ENCODE measurements at places on chromosomes 5 and 9.

DNA sequence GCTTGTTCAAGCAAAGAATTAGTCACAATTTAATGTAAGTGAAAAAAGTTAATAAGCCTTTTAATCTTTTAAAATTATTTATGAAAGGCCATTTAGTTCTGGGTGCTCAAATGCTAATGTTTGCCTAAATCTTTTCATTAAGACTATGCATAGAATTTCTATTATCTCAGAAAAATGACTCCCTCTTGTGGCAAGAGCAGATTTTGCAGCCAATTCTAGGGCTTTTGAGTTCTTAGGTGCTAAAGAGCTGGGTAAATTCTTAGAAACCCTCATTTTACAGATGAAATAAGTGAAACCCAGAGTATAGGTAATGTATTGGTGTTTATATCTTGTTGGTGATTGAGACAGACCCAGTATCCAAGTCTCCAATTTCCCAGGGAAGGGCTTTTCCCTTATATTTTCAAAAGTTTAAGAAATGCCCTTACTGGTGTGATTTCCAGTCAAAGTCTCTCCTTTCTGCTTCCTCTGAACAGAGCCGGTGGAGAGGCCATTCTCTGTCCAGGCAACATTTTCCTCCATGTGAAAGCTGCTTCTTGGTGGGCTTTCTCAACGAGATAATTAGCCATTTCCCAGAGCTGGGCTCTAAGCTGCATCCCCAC lies 24.1 kb upstream of the PCSK5 start:
- DNase-seq: peak; percentile 26

- DNase-seq: no peak
These were observed 26.8 kb downstream of the C5orf15 start for GRCh38 chr5:133941456-133942196.

DNA sequence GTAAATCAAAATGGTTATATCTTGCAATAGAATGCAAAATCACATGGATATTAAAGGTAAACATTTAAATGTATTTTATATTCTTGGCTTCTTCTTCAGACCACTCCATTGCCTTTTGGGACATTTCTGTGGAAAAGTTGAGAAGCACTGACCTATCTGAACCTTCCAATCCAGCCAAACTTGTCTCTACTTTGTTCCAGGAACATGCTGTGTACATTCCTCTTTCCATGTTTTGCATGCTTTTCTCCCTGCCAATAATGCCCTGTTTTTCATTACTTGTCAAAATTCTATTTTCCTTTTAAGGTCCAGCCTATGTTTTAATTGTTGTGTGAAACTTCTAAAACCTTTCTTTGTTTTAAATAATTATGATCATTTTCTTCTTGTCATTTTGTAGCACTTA lies 28.3 kb downstream of the JAK2 start:
- DNase-seq: no peak

DNA sequence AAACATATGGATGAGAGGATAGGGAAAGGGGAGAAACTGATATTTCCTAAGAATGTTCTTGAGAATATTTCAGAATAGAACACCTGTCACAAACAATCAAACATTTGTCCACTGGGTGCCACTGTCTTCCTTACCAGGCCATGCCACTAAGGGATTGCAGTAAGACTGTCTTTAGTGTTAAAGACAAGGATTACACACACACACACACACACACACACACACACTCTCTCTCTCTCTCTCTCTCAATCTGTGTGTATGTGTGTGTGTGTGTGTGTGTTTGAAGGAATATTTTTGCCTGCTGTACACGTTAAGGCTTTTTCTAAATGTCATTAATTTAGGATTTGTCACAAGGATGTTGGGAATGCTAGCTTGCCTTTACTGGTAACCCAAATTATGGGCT lies 54.4 kb downstream of the CCDC192 start:
- DNase-seq: peak; percentile 17

- no peak for DNase-seq
These were observed 44.1 kb downstream of the VPS13A start for GRCh38 chr9:77221431-77221830.

- no peak for DNase-seq
These were observed 47.0 kb downstream of the OLFM1 start for GRCh38 chr9:135134268-135135022.

Measured in central memory CD4-positive, alpha-beta T cell (primary cell).